ENCODE measurements at places on chromosomes 6 and 20. TPM values are rescaled to one million over a fixed set of nuclear protein-coding genes. Genes with fewer than 3 reads are reported as not detected.

GRCh38 chr6:8236956-8237355 is 134.6 kb upstream of the EEF1E1 start:
- DNase-seq, result no peak

GRCh38 chr20:16904751-16905150 is 156.6 kb downstream of the OTOR start:
- no peak for DNase-seq

GRCh38 chr6:157912326-157912725 is 69.3 kb upstream of the SYNJ2 start:
- DNase-seq, result no peak

The BMP6 gene
- 3.6 TPM for total RNA-seq

DNA sequence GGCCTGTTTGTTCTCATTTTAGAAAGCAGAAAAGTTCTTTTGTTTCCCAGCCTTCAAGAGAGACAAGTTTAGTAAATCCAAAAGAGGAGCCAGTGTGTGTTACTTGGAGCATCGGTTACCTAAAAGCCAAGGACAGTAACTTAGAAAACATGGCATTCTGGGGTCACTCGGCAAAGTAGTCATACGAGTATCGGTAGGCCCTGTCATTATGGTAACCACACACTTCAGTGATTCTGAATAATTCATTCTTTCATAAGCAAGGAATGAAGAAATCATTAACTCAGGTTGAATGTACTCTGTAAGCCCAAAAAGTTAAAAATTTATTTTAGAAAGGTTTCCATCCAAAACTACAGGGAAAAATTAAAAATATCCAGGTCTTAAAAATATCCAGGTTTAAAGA is 34.0 kb downstream of the CNKSR3 start:
- no peak for DNase-seq

GRCh38 chr20:658731-659291 is 5.8 kb upstream of the SRXN1 start:
- no peak for DNase-seq

All from left lobe of liver (tissue), 2 donors.